ENCODE measurements at places on chromosomes 6 and 20.
A peak's percentile ranks its signal among the peaks of the same experiment; 100 is the strongest.

GRCh38 chr20:61846741-61847419, 218.8 kb downstream of the TAF4 start:
- no peak for DNase-seq

GRCh38 chr6:27214126-27214601, 33.3 kb upstream of the PRSS16 start:
- peak; percentile 56 for DNase-seq

DNA sequence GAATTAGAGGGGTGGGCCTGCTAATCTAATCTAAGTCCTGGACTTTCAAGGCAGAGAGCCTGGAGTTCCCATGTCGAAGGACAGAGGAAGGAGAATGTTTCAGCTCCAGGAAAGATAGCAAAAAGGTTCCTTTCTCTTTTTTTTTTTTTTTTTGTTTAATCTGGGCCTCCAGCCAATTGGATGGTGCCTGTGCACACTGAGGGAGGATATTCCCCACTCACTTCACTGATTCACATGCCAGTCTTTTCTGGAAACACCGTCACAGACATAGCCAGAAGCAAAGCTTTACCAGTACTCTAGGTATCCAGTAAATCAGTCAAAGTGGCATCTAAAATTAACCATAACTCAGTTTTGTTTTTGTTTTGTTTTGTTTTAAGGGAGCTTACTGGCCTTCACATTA, 721.1 kb downstream of the TENT5A start:
- no peak for DNase-seq

DNA sequence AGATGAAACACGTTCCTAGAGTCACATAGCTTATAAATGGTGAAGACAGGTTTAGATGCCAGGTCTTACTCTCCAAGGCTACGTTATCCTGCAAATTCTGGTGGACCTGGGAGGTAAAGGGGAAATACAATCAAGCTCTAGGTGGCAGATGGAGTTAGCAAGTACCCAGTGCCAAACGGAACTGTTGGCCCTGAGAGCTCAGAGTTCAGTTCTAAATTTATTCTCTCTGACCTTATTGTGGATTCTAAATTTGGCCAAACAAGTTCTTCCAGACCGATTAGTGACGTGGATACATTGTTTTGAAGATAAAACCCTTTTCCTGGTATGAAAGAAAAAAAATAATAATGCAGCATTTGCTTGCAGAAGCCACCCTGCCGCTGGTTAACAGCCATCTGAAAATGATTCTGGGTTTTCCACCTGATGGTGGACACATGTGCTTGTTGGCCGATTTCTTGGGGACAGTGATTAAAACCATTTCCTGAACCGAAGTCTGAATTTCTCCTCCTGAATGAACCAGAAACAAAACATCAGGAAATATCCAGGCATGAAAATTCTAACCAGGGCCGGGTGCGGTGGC, 32.5 kb downstream of the RIPOR3 start:
- DNase-seq: no peak

DNA sequence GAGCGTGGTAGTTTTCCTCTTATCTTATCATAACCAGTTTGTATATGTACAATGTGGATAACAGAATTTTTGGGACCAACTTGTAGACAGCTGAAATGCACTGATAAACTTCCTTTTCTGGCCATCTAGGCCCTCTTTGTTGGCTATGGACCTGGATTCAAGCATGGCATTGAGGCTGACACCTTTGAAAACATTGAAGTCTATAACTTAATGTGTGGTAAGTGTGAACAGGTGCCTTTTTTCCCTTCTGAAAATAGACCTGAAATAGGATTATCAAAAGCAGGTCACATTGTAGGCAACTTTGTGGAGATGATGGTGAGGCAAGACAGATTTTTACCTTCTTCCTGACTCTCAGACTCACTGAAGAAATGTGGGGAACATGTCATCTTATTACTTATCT, 67.8 kb downstream of the ENPP1 start:
- no peak for DNase-seq

DNA sequence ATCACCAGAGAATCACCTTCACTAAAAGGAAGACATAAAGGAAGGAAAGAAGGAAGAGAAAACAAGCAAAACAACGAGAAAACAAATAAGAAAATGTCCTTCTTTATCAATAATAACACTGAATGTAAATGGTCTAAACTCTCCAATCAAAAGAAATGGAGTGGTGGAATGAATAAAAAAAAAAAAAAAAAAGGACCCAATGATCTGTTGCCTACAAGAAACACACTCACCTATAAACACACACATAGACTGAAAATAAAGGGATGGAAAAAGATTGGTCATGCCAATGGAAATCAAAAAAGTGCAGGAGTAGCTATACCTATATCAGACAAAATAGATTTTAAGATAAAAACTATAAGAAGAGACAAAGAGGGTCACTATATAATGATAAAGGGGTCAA, 30.2 kb upstream of the HLA-E start:
- DNase-seq: no peak

DNA sequence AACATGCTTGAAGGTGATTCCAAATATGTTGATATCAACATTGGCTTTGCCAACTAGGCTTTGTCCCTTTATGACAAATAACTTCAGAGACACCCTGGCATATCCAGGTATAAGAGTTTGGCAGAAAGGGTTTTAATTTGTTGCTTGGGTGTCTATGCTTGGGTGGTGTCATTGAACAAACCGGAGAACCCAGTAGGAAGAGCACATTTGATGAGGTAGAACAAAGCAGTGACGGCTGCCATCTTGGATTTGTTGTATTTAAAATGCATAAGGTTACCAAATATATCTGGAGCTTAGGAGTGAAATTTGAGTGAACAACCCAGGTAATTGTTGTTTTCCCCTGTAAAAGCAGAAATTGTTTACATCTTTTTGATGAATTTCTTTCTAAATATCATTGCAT, 503.7 kb upstream of the JARID2 start:
- no peak for DNase-seq

DNA sequence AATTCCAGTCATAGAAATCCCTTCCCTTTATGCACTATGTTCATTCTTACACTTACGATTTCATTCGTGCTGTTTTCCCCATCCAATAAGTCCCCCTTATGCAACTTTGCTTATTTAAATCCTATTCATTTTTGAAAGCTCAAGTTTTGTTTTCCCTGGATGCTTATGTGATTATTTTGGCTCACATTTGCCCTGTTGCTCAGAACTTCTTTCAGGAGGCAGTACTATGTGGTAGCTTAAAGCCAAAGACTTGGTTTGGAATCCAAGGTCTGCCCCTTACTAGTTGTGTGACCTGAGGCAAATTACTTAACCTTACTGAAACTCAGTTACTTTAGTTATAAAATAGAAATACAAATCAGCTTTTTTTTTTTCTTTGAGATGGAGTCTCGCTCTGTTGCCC, 59.6 kb downstream of the MOXD1 start:
- no peak for DNase-seq

- DNase-seq: no peak
Measured at GRCh38 chr6:151701911-151702562, 105.4 kb upstream of the ESR1 start.

- DNase-seq: no peak
Measured at GRCh38 chr20:45408646-45409213, 641 bp downstream of the DBNDD2 start.

DNA sequence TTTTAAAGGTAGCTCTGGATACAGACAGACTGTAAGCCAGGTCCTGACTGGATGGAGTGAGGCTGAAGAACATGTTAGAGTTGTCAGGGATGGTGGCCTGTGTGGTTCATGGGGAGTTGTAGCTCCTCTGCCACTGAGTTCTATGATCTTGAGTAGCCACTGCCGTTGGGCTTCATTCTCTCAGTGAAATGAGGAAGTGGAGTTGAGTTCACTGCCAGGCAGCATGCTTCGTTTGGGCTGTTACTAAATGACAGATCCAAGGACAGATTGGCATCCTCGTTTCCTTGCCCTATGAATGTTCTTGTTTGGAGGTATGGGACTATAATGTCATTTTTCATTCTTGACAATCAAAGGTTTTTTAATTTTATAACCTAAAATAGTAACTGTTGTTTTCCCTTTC, 37.2 kb downstream of the SCAND1 start:
- DNase-seq: no peak

- DNase-seq: no peak
Measured at GRCh38 chr20:602111-602970, 7.8 kb downstream of the TCF15 start.

- DNase-seq: no peak
Measured at GRCh38 chr6:12426121-12426520, 136.0 kb downstream of the EDN1 start.

Data from Daoy (cell line).